ENCODE measurements at places on chromosomes 4 and X.
A peak's percentile ranks its signal among the peaks of the same experiment; 100 is the strongest.

DNA sequence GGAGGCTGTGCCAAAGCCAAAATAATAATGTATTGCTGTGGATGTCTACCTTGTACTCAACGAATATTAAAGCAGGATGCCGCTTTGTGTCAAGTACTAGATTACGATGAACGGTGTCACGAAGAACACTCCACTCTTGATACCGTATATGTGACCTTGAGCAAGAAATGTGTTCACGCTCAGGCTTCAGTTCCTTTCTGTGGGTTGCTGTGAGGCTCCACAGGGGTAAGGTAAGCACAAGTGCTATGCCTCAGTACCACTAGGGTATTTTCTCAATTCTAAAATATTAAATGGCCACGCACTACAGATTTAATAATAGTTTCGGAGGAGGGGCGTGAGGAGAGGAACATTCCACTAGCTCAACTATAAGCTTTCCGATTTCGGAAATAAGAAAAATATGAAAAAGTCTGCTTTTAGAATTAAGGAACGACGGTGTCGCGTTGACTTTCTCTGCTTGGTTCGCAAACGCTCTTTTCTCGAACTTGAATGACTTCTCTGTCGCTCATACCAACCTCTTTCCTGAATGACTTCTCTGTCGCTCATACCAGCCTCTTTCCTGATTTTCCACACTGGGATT, 607 bp upstream of the SCOC start:
- DNase-seq = no peak

- DNase-seq = peak; percentile 12
Observed at GRCh38 chrX:115968436-115969252, 201.9 kb upstream of the AGTR2 start.

DNA sequence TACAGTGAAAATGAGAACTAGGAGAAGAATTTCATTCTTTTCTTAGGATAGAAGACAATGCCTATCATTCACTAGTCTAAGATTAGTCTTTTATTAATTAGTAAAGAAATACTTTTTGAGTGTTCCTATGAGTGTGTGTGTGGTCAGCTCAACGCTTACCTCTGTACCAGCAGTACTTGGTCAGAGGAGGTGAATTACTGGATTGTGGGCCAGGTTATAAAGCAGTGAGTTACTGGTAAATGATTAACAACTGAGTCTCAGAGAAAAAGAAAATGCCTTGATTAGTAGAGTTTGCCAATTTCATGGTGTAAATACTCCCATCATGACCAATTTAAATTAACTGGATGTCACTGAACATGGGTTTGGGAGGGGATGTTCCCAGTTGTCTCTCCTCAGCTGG, 444.6 kb downstream of the STIM2 start:
- no peak for DNase-seq

DNA sequence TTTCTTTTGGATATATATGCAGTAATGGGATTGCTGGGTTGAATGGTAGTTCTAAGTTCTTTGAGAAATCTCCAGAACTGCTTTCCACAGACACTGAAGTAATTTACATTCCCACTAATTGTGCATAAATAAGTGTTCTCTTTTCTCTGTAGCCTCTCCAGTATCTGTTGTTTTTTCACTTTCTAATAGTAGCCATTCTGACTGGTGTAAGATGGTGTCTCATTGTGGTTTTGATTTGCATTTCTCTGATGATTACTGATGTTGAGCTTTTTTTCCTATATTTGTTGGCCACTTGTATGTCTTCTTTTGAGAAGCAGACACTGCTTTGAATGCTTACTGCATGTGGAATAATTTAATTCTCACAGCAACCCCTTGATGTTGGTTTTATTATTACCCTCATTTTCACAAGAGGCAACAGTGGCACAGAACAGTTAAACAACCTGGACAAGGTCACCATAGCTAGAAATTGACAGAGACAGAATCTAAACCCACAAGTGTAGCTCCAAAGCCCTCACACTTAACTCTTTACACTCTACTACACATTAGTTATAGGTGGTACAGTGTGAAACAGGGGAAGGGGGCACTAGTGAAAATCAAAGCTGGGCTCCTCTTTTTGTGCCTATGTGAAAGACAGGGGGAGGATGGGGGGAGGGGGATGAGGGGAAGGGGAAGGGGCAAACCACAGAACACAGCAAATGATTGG, 96.1 kb downstream of the REELD1 start:
- DNase-seq = no peak

DNA sequence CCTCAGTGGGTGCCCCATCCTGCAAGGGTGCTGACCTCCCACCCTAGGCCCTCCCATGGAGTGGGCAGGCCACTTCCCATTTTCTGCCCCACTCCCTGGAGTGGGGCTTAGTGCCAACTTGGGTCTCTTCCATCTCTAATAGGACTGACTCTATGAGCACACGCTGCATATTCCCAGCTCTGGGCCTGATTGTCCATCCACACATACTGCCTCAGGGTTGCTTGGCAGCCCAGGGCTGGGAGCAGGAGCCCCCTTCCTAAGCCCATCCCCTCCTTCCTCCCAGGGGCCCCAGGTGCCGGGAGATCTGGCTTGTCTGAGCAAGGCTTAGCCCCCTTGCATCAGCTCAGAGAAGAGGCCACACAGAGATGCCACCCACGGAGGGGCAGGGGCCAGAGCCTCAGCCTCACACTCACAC, 55.1 kb downstream of the PJA1 start:
- DNase-seq = no peak

DNA sequence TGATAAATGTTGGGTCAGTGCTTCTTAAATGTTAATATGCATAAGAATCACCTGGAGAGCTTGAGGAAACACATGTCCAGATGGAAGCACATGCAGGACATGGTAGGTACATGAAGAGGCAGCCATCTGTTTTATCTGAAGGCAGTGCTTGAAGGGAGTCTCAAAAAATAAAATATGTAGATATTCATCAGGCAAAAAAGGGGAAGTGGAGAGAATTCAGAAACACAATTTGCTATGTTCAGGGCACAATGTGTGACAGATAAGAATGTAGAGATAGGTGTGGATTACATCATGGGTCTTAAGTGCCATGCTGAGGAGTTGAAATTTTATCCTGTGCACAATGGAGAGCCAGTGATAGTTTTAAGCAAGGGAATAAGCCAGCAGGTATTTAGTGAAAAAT, 59.6 kb upstream of the CASK start:
- no peak for DNase-seq

GRCh38 chr4:26197018-26197779, 123.6 kb upstream of the RBPJ start:
- DNase-seq = no peak

DNA sequence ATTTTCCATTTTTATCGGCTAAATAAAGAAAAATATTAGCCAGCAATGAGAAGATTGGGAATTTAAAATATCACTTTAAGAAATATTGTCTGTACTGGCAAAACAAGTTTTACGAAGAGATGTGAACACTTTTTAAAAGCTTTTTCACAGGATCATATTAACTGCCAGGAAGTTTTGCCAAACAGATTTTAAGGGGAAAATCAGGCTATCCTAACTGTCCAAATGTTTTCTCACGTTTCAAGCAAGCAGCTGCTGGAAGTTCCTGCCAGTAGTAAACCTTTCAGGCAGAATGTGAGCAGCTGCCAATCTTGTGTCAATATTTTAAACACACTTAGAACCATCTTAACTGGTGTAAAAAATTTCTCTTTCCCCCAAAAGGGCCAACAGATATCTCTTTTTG, 101.1 kb downstream of the ADGRL3 start:
- DNase-seq = no peak

DNA sequence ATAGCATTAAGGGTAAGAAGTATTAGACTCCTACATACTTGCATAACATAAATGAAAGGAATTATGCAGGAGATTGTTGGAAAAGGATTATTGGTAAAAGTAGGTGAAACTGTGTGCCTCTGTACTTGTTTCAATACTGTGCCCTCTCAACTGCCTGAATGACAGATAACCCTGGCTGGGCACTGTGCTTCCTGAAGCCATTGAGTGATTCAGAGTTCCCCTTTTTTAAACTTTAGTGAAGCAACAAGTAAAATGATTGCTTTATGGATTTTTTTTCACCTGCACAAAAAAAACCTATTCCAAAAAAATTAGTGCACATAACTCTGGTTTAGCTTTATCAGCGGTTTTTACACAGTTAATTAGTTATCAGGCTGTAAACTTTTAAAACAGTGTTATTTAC, 204.8 kb downstream of the TRAM1L1 start:
- DNase-seq = no peak

- peak; percentile 45 for DNase-seq
Observed at GRCh38 chr4:6546681-6547447, 28.1 kb upstream of the MAN2B2 start.

DNA sequence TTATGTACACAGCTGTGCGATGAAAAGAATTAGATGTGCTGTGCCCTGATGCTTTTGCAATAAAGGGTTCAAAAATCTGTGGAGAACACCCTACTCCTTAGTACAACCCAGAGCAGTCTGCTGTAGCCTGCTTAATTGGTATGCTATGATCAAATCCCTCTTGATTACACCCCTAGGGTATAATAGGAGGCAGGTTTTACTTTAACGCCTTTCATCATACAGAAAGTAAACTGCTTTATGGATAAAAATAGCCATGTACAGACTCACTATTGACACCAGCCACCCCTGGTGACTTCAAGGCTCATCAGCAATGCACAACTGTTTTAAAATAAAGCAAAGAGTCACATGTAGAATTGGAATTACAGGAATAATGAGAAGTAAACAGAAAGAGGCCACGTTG, 315.3 kb downstream of the DMD start:
- no peak for DNase-seq

- no peak for DNase-seq
Observed at GRCh38 chr4:14681330-14681729, 321.0 kb upstream of the CPEB2 start.
